ENCODE measurements at places on chromosomes 12 and 14.

- no peak for DNase-seq
Measured at GRCh38 chr14:61472801-61473376, 151.5 kb downstream of the PRKCH start.

DNA sequence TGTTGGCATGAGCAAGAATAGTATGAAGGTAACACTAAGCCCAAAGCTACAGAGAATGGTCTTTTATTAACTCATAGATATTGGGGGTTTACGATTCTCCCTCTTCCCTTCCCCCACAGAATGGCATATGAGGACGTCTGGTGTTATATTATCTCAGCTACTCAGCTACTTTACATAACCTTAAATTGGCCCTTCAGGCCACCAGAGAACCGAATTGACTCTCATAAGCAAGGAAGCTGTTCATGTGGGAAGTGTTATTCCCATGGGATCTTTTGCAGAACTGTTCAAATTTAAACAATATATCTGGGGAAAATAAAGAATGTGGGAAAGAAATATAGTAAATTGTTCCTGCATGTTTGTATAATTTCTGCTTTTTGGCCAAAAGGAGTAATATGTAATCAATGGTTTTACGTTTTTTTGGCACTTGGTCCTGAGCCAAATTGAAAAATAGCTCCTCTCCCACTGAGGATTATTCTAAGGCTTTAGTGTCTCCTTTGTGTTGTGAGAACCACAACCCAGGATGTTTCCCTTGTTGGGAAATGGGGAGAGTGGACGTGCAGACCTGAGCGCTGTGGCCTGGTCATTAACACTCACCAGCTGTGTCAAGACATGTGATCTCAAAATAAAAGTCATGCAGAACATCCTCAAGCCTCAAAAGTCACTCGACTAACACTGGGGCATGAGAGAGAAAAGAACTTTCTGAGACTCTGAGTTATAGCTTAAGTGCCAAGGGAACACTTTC, 31.8 kb upstream of the CMAS start:
- DNase-seq = no peak

GRCh38 chr12:38327356-38327755, 10.8 kb downstream of the ALG10B start:
- no peak for DNase-seq

- DNase-seq = no peak
Measured at GRCh38 chr14:65826946-65827345, 414.4 kb downstream of the FUT8 start.

DNA sequence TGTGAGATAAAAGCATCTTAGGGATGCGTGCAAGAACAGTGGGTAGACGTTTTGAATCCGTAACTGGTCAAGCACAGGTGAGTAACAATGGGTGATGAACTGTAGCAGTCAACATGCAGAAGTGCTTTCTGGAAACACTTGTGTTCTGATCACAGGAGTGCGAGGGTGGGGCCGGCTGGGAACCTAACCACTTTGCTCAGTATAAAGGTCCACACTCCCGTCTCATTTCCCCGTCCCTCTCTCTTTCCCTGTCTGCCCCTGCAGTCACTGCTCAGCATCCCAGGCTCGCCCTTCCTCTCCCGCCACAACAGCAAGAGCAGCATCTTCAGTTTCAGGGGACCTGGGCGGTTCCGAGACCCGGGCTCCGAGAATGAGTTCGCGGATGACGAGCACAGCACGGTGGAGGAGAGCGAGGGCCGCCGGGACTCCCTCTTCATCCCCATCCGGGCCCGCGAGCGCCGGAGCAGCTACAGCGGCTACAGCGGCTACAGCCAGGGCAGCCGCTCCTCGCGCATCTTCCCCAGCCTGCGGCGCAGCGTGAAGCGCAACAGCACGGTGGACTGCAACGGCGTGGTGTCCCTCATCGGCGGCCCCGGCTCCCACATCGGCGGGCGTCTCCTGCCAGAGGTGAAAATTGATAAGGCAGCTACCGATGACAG, 127.1 kb downstream of the FIGNL2 start:
- no peak for DNase-seq

GRCh38 chr14:22820731-22821130, 5.5 kb upstream of the SLC7A7 start:
- DNase-seq = no peak

DNA sequence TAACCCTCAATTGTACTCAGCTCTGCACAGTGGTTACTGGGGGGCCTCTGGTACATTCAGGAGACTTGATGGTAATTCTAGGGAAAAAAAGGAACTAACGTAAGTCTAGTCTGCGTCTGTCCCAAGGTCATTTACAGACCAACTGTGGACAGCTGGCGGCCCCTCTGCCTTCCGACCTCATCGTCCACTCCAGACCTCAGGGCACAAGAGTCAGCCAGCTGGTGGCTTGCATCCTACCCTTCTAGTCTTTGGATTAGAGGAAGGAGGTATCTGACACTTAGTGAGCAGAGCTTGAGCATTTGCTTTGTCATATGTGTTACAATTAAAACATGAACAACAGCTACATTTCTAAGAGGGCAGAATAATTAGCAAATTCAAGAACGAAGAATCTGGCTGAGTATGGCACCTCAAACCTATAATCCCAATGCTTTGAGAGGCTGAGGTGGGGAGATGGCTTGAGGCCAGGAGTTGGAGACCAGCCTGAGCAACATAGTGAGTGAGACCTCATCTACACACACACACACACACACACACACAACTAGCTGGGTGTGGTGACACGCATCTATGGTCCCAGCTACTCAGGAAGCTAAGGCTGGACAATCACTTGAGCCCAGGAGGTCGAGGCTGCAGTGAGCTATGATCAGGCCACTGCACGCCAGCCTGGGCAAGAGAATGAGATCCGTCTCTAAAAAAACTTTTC, 36.5 kb downstream of the SSH1 start:
- DNase-seq = no peak

DNA sequence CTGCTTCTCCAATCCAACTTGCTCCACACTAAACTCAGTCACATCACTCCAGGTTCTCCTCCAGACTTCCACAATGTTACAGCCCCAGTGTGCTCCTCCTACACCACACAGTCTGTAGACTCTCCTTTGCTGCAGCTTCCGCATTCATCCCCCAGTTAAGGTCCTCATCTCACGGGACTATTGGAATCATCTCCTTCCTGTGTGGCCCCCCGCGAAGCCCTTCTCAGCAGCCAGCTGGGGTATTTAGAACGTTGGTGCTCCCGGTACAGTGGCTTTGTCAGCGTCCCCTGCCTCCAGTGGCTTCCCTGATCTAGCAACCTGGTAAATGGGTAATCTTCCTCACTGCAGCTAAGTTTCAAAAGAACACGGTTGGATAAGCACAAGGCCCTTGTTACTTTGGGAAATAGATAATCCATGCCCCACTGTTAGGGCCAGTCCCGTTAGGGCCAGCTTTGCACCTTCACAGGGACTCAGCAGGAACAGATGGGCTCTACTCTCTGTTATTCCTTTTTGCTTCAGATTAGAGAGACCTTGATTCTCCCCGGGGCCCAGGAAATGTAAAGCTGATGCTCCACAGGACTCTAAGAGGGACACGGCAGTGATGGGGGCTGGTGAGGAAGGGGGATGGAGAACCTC, 823 bp upstream of the TSPAN11 start:
- no peak for DNase-seq

DNA sequence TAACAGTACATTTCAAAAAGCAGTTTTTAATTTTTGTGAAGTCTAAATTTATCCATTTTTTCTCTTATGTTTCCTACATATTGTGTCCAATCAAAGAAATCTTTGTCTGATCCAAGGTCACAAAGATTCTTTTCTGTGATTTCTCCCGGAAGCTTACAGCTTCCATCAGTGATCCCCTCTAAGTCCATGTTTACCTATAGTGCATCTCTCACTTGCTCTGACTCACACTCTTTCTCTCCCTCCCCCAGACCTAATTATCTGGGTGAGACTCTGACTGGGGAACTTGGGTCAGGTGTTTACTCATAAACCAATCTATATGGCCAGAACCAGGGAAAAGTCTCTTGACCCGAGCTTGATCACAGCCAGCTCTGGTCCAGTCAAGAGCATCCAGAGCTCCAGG, 224.4 kb downstream of the SPTSSA start:
- no peak for DNase-seq

DNA sequence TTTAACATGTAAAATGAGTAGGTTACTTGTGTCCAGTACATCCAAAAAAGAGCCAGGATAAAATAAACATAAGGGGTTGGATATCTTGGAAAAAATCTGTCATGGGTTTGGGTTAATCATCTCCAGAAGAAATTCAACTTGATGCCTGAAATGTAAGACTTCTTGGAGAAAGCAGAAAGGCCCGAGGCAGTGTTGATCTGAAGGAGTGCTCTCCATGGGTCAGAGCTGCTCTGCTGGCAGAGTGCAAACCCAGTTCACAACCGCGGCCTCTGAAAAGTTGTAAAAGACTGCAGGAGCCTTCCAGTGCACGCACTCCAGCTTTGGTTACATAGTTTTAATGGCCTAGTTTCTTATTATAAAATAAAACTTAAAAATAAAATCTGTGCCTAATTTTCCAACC, 97.3 kb upstream of the ALX1 start:
- DNase-seq = no peak

DNA sequence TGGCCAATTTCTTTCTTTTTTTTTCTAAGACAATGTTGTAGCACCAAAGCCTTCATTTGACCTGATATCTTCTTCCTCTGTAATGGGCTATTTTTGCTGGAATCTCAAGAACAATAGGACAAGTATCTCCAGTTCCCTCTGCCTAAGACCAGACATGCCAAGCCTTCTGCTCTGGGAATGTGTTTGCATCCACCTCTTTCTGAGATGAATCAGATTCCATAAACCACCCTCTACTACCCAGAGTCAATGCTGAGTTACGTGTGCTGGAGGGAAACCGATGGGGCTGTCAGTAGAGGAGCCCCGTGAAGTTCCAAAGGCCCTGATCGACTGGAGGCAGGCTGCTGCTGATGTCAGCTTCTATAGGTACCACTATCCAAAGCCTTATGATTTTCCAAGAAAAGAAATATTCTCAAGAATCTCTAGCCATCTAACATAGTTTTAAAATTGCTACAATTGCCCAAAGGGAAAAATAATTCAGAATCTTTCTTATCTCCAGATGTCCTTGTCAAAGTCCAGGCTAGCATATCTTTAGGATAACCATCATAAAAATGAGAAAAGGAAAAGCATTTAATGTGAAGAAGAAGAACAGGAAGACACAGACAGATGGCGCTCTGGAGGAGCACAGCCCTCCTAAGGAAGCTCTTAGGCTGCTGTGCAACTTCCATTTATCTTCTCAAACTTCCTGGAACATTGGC, 101.9 kb downstream of the SLC8A3 start:
- DNase-seq = no peak

DNA sequence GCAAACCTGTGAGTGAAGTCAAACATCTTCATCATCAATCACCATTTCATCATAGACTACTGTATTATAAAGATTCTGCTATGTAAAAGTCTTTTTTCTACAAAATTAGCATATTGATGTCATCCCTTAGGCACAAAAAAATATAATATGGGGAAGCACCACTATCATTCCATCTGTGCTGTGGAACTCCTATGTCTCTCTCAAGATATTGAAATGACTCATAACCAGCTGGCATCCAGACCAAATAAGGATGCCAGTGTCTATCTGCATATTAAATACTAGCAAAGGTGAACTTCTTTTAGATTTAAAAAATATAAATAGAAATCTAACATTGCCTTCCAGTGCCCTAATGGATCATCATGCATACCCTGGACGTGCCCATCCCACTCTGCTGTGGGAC, 17.9 kb upstream of the DCAF5 start:
- DNase-seq = no peak
